Mammary epithelial cell (primary cell): ENCODE measurements at places on chromosomes 12 and 14.

GRCh38 chr12:2112401-2112800 is 59.6 kb downstream of the CACNA1C start:
- DNase-seq, result no peak

DNA sequence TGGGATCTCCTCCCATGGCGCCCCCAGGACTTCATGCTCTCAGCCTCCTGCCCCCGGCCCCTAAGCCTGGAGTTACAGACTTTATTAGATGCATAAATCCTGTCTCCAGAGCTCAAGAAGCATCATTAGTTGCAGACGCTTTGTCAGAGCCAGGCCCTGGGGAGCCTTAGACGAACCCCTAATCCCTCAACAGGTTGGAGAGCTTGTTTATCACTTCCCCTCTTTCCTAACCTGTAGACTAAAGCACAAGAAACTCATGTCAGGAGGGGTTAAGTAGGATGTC is 260 bp upstream of the NPFF start:
- no peak for DNase-seq

DNA sequence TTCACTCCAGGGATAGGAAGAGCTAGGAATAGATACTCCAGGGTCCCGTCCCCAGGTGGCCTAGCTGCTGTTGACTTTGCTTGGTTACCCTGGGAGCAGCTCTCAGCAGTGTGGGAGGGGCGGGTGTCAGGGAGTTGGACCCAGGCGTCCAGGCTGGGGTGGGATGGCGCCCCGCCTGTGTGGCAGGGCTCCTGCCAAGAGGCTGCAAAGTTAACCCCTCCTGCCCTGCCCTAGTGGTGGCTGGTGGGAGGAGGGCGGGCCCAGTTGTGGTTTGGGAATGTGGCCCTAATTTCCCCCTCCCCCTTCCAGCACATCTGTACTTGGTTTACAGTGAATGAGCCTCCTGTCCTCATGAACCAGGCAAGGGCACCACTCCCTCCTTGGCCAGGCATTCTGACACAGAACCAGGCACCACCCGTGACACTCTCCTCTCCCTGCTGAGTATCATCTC is 1.7 kb upstream of the RARG start:
- no peak for DNase-seq

DNA sequence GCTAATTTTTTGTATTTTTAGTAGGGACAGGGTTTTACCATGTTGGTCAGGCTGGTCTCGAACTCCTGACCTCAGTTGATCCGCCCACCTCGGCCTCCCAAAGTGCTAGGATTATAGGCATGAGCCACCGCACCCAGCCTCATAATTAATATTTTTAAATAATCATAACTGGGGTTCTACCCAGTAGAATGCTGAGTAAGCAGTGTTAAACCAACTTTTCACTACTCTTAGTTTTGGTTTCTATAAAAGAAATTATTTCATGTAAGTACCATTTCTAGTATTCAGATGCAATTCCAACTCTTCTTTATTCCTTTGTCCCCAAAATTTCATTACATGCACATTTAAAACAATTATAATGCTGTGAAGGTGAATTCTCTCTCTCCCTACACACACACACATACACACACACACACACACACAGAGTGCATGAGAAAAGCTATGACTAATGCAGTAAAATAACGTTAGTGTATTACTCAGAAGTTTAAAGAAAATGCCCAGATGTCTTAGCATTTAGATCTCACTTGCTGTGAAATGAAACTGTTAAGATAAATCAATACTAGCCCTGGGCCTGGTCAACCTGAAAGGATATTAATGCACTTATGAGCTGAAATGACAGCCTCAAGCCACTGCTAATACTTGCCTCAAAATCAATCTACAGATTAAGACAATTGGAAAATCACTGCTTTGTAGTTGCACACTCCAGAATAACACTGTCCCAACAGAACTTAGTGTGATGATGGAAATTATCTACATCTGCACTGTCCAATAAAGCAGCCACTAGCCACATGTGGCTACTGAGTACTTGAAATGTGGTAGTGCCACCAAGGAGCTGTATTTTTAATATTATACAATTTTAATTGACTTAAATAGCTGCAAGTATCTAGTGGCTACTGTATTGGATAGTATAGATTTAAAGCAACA is 36.0 kb downstream of the PTPN21 start:
- peak; percentile 73 for DNase-seq

DNA sequence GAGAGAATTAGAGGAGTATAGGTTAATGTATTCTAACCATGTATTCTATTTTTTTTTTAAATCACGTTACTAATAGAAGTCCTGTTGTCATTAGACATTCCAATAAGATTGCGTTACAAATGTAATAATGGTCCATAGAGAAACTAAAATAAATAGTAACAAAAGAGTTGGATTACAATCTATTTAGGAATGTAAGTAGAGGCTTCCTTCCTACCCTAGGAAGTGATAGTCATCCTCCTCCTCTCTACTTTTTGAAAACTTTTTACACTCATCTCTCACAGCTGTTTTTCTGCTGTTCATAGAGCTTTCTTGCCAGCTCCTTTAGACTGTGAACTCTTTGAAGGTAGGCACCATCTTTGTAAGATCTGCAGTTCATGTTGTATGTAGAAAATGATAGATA is 23.6 kb downstream of the TRHDE start:
- peak; percentile 58 for DNase-seq

- DNase-seq, result peak; percentile 66
Observed at GRCh38 chr12:59040656-59041055, 120.4 kb upstream of the LRIG3 start.

- peak; percentile 75 for DNase-seq
Observed at GRCh38 chr12:3076730-3077571, at the start of gene TSPAN9. TSPAN9 (plus strand) TSS chr12:3077379; CDS start chr12:3201194, 123,815 bp downstream.

DNA sequence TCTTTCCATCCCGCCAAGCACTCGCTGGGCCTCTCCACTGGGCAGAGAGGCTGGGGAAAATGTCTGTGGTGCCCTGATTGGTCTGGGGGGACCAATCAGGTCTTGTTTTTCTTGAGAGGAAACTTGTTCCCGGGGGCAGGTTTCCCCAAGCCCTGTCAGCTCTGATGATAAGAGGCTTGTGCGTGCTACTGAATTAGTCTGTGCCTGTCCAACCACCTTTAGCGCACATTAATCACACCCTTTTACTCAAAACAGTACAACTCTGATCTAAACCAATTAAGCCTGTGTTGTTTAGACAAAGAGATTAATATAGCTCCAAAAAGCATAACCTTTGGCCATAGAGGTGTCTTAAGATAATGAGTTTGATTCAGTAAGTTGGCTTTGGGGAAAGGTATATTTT is 580.4 kb downstream of the VRK1 start:
- no peak for DNase-seq

DNA sequence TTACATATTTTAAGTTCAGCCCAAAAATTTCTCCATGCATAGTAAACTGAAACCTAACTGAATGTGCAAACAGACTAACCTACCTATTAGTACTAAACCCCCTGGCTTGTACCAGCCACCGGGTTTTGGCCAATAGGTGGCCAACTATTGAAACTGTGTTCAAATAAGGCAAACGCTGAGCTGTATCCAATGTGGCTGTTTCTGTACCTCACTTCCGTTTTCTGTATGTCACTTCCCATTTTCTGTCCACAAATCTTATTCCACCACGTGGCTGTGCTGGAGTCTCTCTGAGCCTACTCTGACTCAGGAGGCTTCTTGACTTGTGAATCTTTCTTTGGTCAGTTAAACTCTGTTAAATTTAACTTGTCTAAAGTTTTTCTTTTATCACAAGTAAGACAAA is 6.0 kb upstream of the FBXO34 start:
- no peak for DNase-seq

DNA sequence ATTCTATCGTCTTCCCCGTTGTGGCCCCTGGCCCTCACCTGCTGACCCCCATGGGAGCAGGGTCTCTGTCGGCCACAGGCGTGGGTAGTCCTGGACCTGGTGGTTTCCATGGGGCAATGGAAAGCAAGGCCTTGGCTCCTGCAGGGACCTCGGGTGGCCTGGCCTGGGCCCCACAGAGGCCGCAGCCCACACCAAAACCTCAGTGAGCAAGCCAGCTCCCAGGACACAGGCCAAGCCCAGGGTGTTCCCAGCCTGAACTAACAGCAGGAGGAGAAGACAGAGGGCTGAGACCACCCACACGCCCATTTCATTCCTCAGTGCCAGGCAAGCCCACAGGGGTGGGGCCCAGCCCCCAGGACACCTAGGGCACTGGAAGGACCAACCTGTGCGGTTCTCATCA is 16.9 kb downstream of the ABCB9 start:
- DNase-seq, result no peak

DNA sequence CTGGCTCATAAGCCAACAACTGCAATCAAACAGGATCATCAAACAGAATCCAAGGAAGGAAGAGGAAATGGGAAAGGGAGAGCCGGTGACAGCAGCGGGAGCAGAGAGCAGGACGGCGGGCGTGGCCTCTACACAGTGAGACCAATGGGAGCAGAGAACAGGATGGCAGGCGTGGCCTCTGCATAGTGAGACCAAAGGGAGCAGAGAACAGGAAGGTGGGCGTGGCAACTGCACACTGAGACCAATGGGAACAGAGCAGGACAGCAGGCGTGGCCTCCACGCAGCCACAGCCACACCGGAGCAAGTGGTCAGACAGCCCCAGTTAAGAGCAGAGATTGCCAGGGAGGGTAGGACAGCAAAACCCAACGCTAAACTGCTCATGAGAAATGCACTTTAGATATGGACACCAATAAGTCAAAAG is 16.4 kb downstream of the LRCOL1 start:
- DNase-seq, result peak; percentile 78

- no peak for DNase-seq
Observed at GRCh38 chr12:122004633-122005071, 17.0 kb upstream of the BCL7A start.

DNA sequence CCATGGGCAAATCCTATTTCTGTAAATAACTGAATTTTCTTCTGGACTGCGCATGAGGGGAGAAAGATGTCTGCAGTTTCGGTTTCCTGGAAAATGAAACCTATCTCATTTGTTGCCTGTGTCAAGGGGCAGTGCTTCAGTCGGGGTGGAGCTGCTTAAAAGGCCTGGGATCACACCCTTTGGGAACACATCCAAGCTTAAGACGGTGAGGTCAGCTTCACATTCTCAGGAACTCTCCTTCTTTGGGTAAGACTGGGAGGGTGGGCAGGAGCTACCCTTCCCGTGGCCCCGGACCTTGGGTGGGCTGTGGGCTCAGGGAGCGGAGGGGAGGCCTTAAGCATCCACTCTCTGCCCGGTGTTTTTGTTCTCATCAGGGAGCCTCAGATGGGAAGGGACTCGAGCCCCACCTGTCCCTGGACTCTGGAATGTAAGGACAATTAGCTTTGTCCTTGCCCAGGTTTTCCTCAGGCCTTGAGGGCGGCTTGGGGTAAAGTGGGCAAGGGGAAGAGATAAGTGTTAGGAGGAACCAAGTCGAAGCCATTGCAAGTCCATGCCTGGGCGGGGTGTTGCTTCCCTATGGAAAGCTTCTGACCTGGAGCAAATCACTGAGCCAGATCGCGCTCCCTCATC is at the start of gene IFI27:
Gene IFI27 (plus strand): TSS at position 185 of the 630 bp plus-strand sequence.
- DNase-seq, result no peak

- no peak for DNase-seq
Observed at GRCh38 chr14:104392001-104392395, 187.6 kb upstream of the C14orf180 start.

DNA sequence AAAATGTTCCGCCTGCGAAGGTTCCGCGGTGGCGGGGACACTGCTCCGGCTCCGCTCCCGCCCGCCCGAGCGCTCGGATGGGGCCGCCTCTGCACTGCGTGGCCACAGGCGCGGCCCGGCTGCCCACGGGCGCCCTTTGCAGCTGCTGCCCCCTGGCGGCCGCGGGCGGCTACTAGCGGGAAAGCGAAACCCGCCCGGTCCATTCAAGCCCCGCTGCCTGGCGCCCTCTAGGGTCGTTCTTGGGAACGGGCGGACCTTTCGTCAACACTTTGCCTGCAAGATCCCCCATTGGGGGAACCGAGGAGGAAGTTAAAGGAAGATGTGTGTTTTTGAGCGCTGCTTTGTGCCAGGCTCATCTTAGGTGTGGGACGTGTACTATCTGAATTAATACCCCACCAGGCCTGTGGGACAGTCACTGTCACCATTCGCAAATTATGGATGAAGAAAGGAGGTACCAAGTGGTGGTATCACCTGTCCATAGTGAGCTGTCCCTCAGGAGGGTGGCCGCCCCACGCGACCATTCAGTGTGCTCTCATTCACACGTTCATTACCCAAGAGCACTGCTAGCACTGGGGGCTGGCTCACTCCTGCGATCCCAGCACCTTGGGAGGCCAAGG is 19.4 kb downstream of the GPR132 start:
- DNase-seq, result peak; percentile 59

GRCh38 chr12:5511644-5512600 is 80.0 kb downstream of the NTF3 start:
- DNase-seq, result no peak

GRCh38 chr14:92844204-92844603 is 50.1 kb downstream of the GOLGA5 start:
- no peak for DNase-seq

DNA sequence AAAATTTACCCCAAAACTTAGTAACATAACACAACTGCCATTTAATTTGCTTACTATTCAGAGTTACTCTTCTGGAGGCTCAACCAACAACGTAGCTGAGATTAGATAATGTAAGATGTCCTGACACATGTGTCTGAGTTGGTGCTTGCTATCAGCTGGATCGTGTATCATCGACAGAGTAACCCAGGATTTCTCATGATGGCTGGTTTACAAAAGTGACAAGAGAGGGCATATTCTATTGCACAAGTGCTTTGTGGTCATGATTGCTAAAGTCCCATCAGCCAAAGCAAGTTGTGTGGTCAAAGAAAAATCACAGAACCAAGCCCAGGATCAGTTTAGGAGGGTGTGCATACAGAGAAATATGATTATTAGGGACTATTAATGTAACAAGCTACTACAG is 73.4 kb downstream of the CAPZA3 start:
- no peak for DNase-seq

GRCh38 chr14:81234278-81234677 is 13.5 kb upstream of the GTF2A1 start:
- DNase-seq, result no peak

- no peak for DNase-seq
Observed at GRCh38 chr14:101590062-101590461, 28.8 kb downstream of the DIO3 start.

DNA sequence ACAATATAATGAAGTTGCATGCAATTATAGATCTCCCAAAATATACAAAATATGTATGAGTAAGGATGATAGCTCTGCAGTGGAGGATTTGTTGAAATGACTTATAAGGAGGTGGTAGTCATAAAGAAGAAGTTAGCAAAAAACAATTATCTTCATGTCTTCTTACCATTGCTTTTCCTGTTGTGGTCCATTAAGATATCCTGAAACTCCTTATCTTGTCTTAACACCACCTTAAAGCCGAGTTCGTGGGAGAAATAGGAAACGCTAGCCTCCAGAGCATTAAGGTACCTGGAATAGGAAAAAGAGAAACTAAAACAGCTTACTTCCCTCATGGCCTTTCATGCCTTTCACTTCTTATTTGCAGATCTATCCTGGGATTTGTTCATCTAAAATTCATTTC is 15.2 kb downstream of the GUCY2C start:
- no peak for DNase-seq

GRCh38 chr12:121949648-121950397 is 31.4 kb downstream of the CFAP251 start:
- DNase-seq, result peak; percentile 99

- no peak for DNase-seq
Observed at GRCh38 chr14:95068080-95068479, 89.2 kb downstream of the DICER1 start.
